ENCODE measurements at places on chromosomes 1 and 21.

DNA sequence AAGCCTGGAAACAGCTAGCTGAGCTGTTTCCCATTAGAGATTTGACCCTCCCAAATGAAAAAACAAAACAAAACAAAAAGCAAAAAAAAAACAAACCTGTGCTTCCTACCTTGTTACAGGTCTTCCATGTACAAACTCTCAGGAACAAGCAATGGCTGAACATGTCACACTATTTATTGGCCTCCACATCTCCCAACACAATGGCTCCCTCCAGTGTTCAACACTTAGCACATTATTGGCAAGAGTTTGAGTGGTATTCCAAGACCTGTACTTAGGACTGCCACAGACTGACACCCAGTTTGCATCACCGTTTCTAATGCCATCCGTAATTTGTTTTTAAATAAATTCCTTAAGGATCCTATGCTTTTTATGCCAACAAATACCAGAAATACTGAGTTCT is 195.0 kb upstream of the OLFM3 start:
- no peak for DNase-seq

GRCh38 chr1:94270801-94271203 is 33.4 kb upstream of the ARHGAP29 start:
- no peak for DNase-seq

GRCh38 chr1:59703226-59703917 is 111.4 kb upstream of the HOOK1 start:
- DNase-seq = no peak

DNA sequence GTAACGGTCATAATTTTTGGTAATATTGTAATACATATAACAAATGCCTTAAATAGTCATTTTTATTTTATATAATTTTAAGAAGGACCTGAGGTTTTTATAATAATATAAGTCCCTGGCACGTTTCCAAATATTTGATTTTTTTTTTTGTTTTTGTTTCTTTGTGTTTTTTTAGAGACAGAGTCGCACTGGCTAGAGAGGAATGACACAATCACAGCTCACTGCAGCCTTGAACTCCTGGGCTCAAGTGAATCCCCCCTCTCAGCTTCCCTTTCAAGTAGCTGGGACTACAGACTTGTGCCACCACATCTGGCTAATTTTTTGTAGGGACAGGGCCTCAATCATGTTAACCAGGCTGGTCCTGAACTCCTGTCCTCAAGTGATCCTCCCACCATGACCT is 29.7 kb downstream of the ARHGAP29 start:
- DNase-seq = no peak

DNA sequence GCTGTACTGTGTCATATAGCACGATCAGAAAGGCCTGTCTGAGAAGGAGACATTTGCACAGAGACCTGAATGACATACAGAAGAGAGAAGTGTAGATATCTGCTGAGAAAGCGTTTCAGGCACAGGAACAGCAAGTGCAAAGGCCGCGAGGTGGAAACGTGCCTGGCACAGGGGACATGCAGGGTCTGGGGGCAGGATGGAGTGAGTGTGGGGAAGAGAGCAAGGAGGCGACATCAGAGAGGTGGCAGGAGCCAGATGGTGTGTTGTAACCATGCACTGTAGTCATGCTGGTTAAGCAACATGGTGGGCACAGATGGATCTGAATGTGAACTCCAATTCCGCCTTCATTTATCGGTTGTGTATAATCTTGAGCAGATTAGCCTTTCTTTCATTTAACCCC is 13.0 kb downstream of the KRTCAP2 start:
- no peak for DNase-seq

DNA sequence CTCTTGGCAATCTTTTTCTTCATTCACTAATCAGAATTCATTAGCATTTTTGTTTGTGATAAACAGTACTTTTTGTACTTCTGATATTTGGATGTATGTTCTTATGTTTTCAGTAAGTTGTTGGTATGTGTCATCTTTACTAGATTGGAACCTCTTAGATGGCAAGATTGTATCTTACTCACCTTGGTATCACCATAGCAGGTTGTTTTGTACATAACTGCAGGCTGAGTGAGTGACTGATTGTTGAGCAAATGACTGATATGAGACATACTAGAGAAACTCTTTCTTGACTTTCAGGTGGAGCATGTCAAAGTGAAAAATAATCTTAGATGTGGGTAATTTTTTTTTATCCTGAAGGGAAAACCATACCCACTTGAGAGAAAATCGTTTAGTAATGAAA is 173.7 kb downstream of the CLEC20A start:
- DNase-seq = no peak

GRCh38 chr1:169129109-169129784 is 22.8 kb downstream of the ATP1B1 start:
- no peak for DNase-seq

DNA sequence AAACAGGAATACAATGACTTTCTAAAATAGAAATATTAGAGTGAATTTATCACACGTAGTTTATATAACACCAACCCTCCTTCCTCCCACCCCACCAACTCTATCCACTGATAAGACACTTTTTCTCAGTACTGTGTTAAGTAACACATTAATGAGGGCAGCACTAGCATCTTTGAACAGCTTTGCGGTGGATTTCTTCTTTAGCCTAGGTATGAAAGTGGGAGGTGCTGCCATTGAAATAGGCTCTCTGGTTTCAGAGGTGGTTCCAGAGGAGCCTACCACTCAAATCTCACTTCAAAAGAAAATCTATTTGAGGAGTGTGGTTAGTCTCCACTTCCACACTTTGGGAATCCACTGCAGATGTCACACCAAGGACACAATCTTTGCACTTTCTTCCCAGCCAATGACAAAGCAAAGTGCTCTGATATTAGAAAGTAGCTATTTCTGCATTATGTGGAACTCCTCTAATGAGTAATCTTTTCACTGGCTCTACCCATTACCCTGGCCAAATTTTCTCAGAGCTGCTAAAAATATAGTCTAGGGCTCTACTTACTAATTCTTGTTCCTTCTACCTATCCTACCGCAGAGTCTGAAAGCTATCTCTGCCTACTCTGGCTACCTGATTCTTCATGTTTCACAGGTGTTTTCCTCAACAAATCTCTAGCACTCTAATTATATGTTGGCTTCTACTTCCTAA is 1667.8 kb downstream of the MRPL39 start:
- no peak for DNase-seq

DNA sequence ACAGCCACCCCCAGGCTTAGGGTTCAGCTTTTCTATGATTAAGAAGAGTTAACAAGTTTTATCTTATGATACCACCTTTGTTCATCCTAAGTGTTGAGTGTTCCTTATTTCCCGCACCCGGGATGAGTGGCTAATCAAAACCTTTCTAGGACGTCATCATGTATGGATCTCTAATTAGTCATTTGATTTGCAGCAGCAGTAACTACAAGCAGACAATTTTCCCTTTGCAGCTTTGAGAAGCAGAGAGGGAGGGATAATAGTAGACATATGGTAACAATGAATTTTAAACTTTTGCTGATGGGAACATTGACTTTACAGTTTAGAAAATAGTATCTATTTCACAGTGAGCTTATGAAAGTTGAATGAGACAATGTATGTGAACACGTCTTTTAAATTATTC is 30.8 kb upstream of the SLC35F3 start:
- DNase-seq = no peak

DNA sequence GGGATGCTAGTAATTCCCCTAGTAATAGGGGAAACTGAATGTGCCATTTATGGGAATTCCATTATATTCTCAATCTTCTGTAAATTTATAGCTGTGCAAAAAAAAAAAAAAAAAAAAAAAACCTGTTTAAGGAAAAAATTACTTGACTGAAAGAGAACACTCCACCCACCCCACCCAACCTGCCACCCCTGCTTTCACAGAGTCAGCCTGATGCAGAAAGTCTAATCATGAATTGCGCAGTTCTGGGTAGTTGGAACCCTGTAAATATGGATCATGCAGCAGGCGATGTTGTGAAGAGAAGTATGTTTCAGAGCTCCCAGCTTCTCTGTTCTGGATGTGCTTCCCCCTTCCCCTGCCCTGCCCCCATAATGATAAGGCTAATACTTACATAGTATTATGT is 19.6 kb upstream of the LAMC2 start:
- no peak for DNase-seq

GRCh38 chr1:67609577-67610341 is 75.2 kb upstream of the GADD45A start:
- no peak for DNase-seq

DNA sequence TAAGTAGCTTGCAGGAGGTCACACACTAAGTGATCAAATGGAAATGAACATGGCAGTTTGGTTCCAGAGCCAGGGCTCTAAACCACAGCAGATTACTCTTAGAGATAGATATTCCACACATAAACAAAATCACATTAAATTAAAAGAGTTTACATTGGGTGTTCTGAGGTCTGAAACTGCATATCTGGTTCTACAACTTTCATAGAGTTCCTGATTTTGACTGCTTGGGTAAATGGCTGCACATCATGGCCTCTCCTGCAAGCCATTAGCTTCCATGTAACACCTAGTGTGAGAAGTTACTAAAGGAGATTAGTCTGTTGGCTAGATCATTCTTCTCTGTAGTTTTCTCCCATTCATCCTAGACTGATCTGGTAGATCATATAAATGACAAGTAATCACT is 12.8 kb upstream of the XCL2 start:
- no peak for DNase-seq

GRCh38 chr1:81920245-81920740 is 119.6 kb downstream of the ADGRL2 start:
- no peak for DNase-seq

DNA sequence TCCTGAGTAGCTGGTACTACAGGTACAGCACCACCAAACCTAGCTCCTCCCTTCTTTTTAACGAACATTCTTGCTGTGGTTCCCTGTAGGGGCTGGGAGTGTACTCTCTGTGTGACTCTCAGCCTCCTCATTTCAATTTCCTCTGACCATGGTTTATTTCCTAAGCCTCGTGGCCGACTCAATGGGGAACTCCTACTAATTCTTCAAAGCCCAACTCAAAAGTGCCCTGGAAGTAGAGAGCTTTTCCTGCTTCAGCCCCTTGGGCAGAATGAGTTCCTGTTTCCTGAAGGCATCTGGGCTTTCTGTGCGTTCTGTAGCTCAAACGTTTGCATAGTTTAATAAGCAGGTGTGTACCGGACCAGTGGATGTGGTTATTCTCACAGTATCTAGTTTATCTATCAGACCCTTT is 70.9 kb upstream of the ACOT11 start:
- DNase-seq = no peak

DNA sequence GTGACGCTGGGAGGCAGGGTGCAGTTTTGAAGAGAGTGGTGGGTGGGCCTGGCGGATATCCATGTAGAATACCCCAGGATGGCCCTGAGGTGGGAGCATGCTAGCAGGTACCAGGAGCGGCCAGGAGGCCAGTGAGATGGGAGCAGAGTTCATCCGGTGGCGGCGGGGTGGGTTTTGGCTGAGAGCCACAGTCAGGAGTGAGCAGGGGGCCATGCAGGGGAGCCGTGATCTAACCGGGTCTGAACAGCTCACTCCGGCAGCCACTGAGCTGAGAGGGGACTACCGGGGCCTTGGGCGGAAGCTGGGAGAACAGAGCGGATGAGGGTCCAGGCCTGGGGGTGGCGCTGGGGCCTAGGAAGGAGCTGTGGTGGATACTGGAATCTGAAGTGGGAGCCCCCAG is 47.6 kb upstream of the LRP8 start:
- no peak for DNase-seq

- DNase-seq = no peak
These were observed 40.7 kb downstream of the MATN1 start for GRCh38 chr1:30682396-30683275.

DNA sequence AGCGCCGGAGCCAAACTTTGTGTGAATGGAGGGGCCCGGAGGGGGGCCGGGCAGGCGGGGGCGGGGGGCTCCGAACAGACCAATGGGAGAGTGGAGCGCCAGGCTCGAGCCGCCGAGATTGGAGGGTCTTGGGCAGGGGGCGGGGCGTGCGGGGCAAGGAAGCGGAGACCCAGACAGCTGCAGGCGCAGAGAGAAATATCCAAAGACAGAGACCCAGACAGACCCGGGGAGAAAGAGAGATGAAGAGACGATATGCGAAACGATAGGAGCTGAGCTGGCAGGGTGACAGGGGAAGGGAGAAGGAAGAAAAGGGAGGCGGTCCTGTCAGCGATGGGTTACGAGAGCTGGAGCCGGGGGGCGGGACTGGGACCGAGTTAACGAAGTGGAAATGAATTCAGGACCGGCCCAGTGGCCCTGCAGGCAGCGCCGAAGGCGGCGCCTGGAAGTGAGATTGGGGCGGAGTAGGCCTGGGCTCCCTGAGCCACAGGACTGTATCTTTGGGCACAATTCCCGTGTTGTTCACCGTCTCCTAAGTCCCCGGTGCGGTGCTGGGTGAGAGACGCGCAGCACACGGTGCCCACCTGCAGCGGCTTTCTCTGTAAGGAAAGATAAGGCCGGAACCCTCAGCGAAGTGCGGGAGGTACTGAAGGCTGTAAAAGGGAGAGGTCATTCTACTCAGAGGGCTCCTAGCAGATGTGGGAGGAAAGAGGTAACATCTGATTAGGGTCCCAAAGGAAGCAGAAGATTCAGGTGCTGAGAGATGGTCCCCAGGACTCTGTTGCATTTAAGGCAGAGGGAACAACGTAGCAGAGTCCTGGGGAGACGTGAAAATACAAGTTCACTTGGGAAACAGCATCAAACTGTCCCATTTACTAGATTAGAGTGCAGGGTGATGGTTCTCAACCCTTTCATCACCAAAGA is 543 bp upstream of the KCNJ10 start:
- DNase-seq = peak; percentile 26

DNA sequence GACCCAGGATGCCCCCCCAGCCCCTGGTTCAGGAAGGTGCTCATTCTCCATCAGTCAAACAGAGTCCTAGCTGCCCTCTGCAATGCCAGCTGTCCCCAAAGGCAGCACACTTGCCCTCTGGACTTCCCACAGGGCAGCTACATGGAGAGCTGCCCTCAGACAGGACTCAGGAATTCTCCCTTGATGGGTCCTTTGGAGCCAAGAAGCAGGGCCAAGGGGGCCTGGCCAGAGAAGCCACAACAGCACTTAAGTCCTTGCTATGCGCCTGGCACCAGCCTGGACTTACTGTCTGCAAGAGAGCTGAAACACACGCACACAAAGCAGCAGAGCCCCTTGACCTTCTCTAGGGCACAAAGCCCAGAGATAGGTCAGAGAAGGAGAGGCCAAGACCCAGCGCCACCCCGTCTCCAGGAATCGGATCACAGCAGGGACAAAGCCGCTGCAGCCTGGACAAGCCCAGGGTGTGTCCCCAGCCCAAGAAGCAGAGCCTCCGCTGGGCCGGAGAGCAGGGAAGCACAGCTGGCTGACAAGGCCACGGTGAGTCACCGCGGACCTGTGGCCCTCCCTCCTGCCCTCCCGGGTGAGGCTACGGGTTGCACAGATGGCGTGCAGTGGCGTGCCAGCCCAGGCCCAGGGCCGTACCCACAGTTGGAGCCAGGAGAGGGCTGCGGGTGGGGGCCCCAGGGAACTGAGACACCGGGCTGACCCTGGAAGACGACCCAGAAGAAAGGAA is 1.7 kb downstream of the WNT9A start:
- DNase-seq = no peak

All from activated CD8-positive, alpha-beta memory T cell treated with anti-CD3 and anti-CD28 coated beads for 48 hours (primary cell).